ENCODE measurements at places on chromosomes 12 and 14. TPM values are rescaled to one million over a fixed set of nuclear protein-coding genes. Genes with fewer than 3 reads are reported as not detected.

NTS gene
- total RNA-seq, result not detected

RIPK3 gene
- total RNA-seq, result not detected

CEBPE gene
- 0.11 TPM for total RNA-seq

SBNO1 gene
- 32.1 TPM for total RNA-seq

CLEC2D gene
- total RNA-seq, result 2.8 TPM

CYP27B1 gene
- total RNA-seq, result 0.90 TPM

Measured in LHCN-M2 (cell line).